ENCODE measurements at places on chromosomes 4 and X. TPM values are rescaled to one million over a fixed set of nuclear protein-coding genes. Genes with fewer than 3 reads are reported as not detected.

- H3K27ac ChIP-seq, result no peak overlapping the region
- no peaks in the 10 kb centered on the region for H3K27me3 ChIP-seq
- no peak for DNase-seq
- no peak overlapping the region for H3K4me3 ChIP-seq
- no peaks in the 10 kb centered on the region for H3K36me3 ChIP-seq
These were observed 235.2 kb upstream of the HDX start for GRCh38 chrX:84737471-84737871.

The SGMS2 gene
- 0.76 TPM for total RNA-seq

- H3K4me3 ChIP-seq, result no peak overlapping the region
- no peak overlapping the region for H3K27ac ChIP-seq
- peaks cover 35% of the 10 kb centered on the region for H3K4me1 ChIP-seq
These were observed 57.6 kb downstream of the DOCK11 start for GRCh38 chrX:118553042-118553710.

DNA sequence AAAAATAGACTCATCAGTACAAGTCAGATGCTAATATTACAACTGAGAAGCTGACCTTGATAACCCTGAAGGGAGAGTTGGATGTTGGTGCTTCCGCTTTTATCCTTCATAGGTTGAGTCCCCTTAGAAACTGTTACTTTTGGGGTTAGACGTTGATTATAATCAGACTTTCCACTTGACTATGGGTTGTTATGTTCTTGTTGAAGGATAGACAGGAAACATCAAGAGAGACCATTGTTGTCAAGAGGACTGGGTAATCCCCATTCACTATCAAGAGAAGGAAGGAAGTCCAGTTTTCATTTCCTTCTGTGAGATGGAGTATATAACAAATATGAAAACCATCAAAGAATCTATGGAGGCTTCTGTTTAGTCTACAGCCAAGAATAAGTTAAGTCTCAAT is 229.9 kb upstream of the AFF2 start:
- DNase-seq, result no peak
- H3K4me3 ChIP-seq, result no peak overlapping the region
- no peak overlapping the region for H3K27ac ChIP-seq
- H3K4me1 ChIP-seq, result peaks cover 17% of the 10 kb centered on the region

DNA sequence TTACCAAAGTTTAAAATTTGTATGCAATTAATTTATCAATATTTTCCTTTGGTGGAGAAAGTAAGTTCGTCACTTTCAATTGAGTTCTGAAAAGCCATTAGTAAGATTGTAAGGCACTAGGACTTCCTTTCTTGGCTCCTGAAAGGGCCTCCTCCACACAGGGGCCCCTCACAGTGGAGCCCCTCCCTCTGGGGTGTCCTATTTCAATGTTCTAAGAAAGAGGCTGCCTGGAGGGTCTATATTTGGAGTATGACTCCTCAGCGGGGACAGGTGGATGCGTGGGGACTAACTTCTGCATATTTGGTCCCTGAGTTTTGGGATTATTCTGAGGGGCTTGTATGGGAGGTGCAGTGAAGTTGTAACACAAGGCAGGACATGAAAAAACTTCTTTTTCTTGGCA is 1.6 kb upstream of the ARMCX4 start:
- no peaks in the 10 kb centered on the region for H3K36me3 ChIP-seq
- DNase-seq, result no peak
- peaks cover 7% of the 10 kb centered on the region for H3K4me1 ChIP-seq
- no peak overlapping the region for H3K4me3 ChIP-seq
